ENCODE measurements at places on chromosomes 7 and 10. TPM values are rescaled to one million over a fixed set of nuclear protein-coding genes. Genes with fewer than 3 reads are reported as not detected.

EBLN1 gene
- total RNA-seq = not detected

PAOX gene
- 3.6 TPM for total RNA-seq

WNT8B gene
- total RNA-seq = not detected

PLPP4 gene
- not detected for total RNA-seq

WEE2 gene
- not detected for total RNA-seq

PROSER2 gene
- total RNA-seq = 9.1 TPM

IMPDH1 gene
- 146 TPM for total RNA-seq

EN2 gene
- total RNA-seq = 0.22 TPM

DNA sequence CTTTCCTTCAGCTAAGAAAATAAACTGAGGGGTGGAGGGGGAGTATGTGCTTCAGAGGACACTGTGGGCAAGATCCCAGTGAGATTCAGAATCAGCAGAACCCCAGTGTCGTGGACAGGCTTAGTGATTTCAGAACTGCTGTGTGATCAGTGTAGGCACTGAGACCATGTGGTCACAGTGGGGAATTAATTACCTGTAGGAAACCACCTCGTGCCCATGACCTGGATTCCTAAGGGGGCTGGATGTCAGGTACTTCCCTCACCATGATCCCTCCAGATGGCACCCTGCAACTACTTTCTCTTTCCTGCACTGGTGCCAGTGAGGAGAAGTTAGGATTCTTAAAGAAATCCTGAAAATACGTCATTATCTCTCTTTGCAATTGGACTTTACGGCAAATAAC, 64.4 kb downstream of the HBP1 start:
- DNase-seq = no peak

DNA sequence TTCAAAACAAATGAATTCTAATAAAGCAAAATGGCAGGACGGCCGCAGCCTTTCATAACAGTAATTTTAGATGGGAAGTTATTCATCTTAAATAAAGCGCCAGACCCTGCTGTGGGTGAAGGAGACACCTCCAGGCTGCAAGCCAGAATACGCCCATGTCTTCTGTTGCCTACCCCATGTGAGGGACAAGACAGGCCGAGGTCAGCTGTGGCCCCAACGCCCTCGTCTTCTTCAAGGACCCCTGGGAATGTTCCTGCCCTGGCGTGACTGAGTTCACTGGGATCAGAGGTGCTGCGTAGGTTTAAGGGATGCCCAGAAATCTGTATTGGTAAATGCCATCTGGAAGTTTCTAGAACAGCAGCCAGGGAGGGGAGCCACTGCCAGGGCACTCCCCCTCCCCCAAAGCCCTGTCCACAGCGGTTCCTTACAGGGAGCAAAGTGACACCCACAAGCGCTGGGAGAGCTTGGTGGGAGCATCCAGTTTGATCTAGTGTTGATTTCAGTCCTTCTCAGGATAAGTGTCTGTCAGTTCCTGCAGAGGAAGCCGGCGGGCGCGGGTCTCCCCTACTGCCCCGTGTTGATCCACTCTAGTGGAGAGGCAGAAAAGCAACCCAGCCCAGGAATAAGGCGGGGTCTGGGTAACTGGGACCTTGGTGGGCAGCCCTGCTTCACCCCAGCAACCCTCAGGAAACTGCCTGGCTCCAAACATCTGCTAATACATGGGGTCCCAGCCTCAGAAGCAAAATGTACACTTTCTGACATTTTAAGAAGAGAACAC, 20.6 kb downstream of the PAPOLB start:
- peak; percentile 81 for DNase-seq

GRCh38 chr7:47600199-47601118, 18.5 kb upstream of the TNS3 start:
- DNase-seq = no peak

GRCh38 chr10:31749981-31750840, 178.4 kb downstream of the ARHGAP12 start:
- DNase-seq = no peak

DNA sequence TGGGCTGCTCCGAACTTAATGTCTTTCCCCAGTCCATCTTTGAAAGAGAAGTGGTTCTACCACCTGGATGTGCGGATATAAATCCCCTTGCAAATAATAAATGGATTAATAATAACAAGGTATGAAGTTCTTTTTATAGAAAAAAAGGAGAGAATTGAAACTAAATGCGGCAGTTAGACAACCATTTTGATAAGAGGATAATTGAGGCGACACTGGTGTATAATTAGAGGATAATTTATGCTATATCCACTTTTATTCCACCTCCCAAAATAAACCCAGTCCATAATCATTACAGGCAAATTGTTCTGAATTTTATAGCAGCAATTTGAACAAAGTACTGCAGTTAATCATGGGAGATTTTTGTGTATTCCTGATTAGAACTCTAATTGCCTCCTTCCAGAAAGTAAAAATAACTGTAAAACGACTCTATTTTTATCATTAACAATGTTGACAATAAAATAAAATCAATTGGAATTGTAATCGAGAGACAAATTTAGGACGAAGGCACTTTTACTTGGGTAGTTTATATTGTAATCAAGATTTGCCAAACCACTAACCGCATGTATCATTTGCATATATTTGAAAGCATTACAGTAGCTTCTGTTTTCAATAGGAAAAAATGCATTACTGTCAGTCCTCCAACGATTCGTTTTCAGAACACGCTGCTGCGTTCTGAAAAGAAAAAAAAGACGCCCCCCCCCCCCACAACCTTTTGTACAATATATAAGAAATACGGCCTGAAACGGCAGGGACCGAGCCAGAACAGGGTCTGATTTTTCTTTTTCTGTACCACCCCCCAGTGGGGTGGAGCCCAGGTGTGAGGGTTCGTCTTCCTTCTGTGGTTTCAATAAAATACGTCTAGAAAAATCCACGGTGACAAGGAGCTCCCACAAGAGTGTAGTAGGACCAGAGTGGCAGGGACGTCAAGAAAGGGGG, 838 bp upstream of the DLX6 start:
- DNase-seq = no peak

DNA sequence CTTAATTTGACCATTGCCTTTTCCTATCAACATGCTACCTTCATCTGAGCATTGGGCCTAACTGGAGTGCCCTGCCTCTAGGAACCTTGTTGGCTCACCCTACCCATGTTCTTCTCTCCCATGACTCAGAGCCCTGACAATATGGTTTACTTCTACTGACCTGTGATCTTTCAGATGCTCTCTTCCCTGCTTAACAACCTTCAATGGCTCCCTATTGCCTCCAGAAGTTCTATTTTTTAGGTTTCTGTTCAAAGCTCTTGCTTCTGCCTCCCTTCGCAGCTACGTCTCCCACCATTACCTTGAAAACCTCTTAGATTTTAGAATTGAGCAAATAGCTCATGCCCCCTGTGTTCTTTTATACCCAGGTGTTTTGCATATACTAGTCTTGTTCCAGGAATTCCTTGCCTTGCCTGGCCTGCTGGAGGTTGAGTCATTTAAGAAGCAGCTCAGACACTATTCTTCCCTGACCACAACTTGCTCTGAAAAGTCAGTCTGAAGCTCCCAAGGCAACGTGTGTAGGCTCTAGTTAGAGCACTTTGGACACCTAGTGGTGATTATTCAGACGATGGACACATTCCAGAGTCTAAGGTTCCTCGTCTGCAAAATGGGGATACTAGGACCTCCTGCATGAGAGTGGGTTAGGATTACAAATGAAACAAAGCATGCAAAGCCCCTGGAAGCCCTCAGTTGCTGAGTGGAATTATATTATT, 64.4 kb upstream of the EMX2 start:
- no peak for DNase-seq

DNA sequence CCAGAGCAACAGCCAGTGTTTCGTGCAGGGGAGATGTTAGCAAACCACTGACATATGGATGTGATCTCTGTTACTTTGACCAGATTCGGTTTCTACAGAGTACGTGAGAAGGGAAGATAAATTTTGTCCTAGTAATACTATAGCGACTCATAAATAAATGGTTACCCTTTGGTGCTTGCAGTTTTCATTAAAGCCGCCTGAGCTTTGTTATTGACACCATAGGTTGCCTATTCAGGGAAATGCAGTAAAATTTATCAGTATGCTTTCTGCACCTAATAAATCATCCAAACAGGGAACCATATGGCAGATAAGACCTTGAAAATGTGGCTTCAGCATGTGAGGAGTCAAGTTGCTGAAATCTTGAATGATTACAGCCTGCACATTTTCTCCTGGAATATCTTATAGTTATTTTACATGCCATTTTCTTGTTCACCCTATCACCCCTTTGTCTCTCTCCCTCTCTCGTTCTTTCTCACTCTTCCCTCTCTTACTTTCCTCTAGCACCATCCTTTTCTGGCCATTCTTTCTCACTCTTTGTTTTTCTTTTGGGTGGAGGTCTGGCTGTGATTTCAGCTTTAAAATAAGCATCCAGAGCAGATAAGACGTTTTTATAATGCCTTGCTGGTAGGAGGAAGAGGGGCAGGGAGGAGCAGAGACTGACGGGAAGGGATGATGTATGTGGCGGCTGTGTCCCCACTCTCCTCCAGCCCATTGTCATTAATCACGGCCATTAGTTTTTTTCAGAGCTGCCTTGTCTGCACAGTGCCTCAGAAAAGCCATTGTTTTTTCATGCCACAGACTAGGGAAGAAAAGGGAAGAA, 182.5 kb downstream of the LRMDA start:
- DNase-seq = no peak

- peak; percentile 87 for DNase-seq
These were observed 20.7 kb upstream of the ZMIZ1 start for GRCh38 chr10:79047875-79048638.

- no peak for DNase-seq
These were observed 92.3 kb downstream of the CCDC7 start for GRCh38 chr10:32538256-32538655.

DNA sequence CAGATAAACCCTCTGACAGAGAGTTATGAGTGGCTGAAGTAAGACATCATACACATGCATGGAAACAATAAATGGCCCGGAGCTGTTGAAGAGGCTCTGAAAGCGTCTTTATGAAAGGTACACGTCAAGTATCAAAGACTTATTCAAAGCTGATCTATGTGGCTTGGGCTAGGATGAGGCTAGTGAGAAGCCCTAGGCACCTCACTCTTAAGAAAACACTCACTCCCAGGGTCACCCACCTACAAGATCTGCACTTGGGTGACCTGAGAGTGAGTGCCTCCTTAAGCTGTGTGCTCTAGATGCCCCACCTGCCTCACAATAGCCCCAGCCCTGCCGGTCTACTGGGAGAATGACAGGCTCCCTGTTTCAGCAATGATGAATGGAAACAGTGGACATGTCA, 1.1 kb upstream of the GIMAP1 start:
- DNase-seq = no peak

- no peak for DNase-seq
These were observed 38.2 kb downstream of the STK32C start for GRCh38 chr10:132269266-132270230.

DNA sequence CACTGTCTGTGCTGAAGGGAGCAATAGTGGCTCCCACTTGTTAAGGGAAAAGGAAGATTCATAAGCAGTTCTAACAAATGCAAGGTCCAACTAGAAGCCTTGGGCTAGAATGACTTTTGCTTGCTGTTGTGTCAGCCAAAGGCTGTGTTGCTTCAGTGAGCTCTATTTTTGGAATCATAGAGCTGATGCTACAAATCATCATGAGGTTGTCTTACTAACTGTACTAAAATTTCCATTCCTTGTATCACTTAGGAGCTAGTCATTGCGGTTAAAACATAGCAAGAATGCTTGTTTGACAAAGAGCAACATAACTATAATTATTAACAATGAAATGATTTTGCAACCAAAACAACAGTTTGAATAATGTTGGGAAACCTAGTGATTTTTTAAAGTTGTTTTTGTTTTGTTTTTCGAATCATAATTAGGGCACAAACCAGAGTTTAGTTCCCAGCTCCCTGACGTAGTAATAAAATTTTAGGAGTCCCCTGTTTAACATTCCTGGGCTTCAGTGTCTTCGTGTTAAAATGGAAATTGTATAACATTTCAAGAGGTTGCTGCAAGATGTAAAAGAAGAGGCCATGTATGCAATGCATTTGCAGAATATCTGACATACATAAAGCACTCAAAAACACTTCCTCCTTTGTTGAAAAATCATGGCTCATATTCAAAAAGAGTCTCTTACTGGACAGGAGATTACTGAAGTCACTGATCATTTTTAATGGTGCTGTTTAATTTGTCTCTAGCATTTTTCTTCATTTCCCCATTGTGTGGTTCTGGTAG, 183.4 kb downstream of the MACC1 start:
- no peak for DNase-seq

- DNase-seq = no peak
These were observed 93.1 kb upstream of the IKZF1 start for GRCh38 chr7:50211130-50212015.

DNA sequence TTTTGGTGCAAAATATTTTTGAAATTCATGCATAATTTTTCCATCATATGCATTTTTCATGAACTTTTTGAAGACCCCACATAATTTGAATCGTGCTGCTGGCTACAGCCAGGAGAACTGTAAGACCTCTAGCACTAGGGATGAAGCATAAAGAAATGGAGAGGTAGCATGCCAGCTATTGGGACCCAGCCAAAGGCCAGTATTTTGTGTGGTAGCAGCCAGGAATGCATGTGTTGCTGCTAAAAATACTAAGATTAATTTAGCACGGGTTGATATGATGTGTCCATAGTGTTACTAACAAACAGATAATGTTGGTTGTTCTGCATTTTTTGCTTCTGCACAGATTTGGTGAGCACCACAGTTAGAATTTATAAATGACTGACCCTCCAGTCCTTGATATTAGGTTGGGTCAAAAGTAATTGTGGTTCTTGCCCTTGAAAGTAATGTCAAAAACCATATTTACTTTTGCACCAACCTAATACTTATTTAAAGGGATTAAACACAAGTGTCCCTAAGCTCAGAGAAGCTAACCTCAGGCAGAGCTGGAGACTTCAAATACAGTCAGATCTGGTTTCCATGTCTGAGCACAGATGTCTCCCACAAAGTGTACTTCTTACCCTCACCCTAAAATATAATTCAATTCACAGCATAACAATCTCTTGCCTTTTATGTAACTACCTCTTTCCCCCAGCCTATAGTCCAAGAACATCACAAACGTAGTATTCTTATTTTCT, 54.1 kb upstream of the NPSR1 start:
- no peak for DNase-seq

GRCh38 chr10:530717-531116, 158.8 kb downstream of the DIP2C start:
- peak; percentile 79 for DNase-seq

GRCh38 chr10:21493784-21494183, 31.7 kb downstream of the SKIDA1 start:
- DNase-seq = no peak

DNA sequence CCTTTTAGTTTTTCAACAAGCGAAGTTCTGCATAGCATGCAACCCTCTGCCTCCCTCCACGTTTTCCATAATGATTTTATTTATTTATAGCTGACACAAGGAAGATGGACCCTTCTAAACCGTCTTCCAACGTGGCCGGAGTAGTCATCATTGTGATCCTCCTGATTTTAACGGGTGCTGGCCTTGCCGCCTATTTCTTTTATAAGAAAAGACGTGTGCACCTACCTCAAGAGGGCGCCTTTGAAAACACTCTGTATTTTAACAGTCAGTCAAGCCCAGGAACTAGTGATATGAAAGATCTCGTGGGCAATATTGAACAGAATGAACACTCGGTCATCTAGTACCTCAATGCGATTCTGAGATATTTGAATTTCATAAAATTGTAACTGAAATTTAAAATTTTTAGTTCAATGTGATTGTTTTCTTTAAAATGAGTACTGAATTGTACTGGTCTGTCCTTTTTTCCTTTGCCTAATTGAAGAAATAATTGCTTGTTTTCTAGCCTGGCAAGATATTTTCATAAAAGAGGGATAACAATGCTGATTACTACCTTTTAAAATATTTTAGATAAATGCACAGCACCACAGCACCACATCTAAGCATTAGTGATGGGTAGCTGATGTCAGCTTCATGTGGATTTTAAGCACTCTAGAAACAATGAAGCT, 41.5 kb upstream of the SLC39A12 start:
- DNase-seq = no peak

- DNase-seq = no peak
These were observed 46.7 kb downstream of the FZD1 start for GRCh38 chr7:91310830-91311460.
